ENCODE measurements at places on chromosomes 7 and 10.
A peak's percentile ranks its signal among the peaks of the same experiment; 100 is the strongest.

- peak; percentile 40 for DNase-seq
Measured at GRCh38 chr10:22335173-22335933, 9.9 kb upstream of the SPAG6 start.

DNA sequence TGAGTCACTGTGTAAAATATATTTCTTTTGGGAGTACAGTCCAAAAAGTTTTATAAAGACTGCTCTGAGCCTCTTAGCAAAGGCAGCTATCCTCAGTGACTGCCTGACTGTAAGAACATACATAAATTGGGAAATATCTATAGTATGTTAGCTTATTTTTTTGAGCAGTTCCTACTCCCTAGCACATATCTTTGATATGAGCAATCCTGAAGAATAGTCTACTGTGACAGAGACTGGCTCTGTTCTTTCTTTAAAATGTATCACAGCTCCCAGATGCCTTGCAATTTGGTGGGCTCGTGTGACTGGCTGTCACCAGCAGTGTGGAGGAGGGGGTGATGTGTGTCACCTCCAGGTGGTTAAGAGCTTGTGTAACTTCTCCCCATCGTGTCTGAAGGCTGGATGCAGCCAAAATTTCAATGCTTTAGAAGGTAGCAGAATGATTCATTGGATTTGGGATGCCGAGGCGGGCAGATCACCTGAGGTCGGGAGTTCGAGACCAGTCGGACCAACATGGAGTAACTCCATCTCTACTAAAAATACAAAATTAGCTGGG, 47.9 kb downstream of the MTERF1 start:
- no peak for DNase-seq

DNA sequence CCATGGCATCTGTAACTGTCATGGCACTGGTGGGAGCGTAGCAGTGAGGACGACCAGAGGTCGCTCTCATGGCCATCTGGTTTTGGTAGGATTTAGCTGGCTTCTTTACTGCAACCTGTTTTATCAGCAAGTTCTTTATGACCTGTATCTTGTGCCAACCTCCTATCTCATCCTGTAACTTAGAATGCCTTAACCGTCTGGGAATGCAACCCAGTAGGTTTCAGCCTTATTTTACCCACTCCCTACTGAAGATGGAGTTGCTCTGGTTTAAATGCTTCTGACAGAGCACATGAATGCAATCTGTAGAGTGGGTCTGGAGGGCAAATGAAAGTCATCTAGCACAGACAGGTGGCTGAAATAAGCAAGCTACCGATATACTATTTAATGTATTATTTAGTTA, 55.3 kb upstream of the OPN4 start:
- no peak for DNase-seq

GRCh38 chr7:127884066-127884559, 147.1 kb downstream of the LRRC4 start:
- DNase-seq = no peak

- DNase-seq = no peak
Measured at GRCh38 chr7:5077740-5078139, 32.1 kb downstream of the RBAK start.

- DNase-seq = no peak
Measured at GRCh38 chr10:5540080-5540479, 15.3 kb downstream of the CALML3 start.

- DNase-seq = peak; percentile 83
Measured at GRCh38 chr10:99619851-99620710, at the start of gene SLC25A28. Gene SLC25A28 (minus strand): TSS chr10:99620439. CDS start chr10:99620335, 104 bp downstream.

- no peak for DNase-seq
Measured at GRCh38 chr10:106577266-106577665, 587.2 kb downstream of the SORCS1 start.

GRCh38 chr10:34996843-34997242, 93.3 kb downstream of the CUL2 start:
- no peak for DNase-seq

- DNase-seq = no peak
Measured at GRCh38 chr7:471866-472639, 47.6 kb downstream of the PDGFA start.

Measured in stimulated activated CD8-positive, alpha-beta memory T cell treated with anti-CD3 and anti-CD28 coated beads, Interleukin-4, amount 100 ng/mL, for 1 hour (primary cell).